Glutamatergic neuron (in vitro differentiated cells): ENCODE measurements at places on chromosomes 2 and 18. TPM values are rescaled to one million over a fixed set of nuclear protein-coding genes. Genes with fewer than 3 reads are reported as not detected.

The SOS1 gene
- total RNA-seq: 39.0 TPM

- peaks cover 16% of the 10 kb centered on the region for H3K4me1 ChIP-seq
- H3K27ac ChIP-seq: no peak overlapping the region
- H3K36me3 ChIP-seq: peaks cover 5% of the 10 kb centered on the region
- peaks cover 7% of the 10 kb centered on the region for H3K27me3 ChIP-seq
Measured at GRCh38 chr18:44871771-44872170, 191.1 kb downstream of the SETBP1 start.

DNA sequence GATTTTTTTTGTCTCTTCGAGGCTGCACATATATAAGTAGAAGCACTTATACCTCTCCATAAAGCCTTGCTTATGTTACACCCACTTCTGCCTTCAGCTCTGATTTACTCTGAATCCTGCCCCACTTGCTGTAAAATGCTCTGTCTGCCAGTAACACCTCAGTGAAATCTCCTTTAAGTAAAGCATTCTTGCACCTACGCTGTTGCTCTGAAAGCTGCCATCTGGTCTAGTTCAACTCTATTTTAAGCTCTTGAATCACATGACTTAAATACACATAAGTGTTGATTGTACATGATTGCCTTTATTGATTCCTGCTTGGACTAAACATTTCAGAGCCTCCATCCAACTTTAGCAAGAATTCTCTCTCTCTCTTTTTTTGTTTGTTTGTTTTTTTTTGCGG, 609.0 kb upstream of the CELF4 start:
- H3K27ac ChIP-seq: peak overlapping the region; percentile 10
- peak overlapping the region; percentile 25 for H3K4me3 ChIP-seq
- H3K4me1 ChIP-seq: peaks cover 11% of the 10 kb centered on the region

DNA sequence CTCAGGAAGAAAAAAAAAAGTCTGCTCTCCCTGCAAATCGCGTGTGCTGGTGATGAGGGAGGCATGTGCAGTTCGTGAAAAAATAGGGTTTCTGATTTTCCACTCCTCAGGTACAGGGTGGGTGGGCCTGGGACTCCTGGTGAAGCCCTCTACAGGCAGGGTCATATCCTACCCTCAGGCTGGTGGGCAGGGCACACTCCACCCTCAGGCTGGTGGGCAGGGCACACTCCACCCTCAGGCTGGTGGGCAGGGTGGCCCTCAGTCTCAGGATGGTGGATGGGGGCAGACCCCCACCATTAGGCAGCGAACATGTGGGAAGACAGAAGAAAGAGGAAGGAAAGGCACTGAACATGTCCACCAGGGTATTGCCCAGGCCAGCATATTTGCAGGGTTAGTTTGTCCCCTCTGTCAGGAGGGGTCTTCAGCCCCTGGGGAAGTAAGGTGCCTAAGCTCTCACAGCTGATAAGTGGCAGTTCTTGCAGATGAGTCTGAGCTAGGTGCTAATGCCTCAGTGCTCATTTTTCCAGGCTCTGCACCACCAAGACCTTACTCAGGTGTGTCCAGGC, 95.2 kb upstream of the RAB6C start:
- no peak for DNase-seq
- H3K27me3 ChIP-seq: peaks cover 5% of the 10 kb centered on the region
- H3K4me3 ChIP-seq: no peak overlapping the region
- H3K4me1 ChIP-seq: peaks cover 11% of the 10 kb centered on the region

- no peak overlapping the region for H3K4me3 ChIP-seq
- no peak for DNase-seq
- no peaks in the 10 kb centered on the region for H3K27me3 ChIP-seq
- no peak overlapping the region for H3K27ac ChIP-seq
Measured at GRCh38 chr2:25437881-25438662, 96.3 kb upstream of the DNMT3A start.

GRCh38 chr2:100206731-100207255, 64.4 kb upstream of the AFF3 start:
- no peak for DNase-seq
- no peaks in the 10 kb centered on the region for H3K36me3 ChIP-seq
- H3K27me3 ChIP-seq: no peaks in the 10 kb centered on the region
- H3K27ac ChIP-seq: peak overlapping the region; percentile 89
- peak overlapping the region; percentile 80 for H3K4me3 ChIP-seq
- H3K4me1 ChIP-seq: peaks cover 33% of the 10 kb centered on the region

- no peak overlapping the region for H3K4me3 ChIP-seq
- H3K27me3 ChIP-seq: no peaks in the 10 kb centered on the region
- H3K4me1 ChIP-seq: peaks cover 5% of the 10 kb centered on the region
- DNase-seq: no peak
Measured at GRCh38 chr18:76589316-76589715, 94.3 kb upstream of the ZNF516 start.

- H3K4me3 ChIP-seq: no peak overlapping the region
- H3K4me1 ChIP-seq: no peaks in the 10 kb centered on the region
- no peak for DNase-seq
Measured at GRCh38 chr2:8579485-8580085, 102.3 kb upstream of the ID2 start.

DNA sequence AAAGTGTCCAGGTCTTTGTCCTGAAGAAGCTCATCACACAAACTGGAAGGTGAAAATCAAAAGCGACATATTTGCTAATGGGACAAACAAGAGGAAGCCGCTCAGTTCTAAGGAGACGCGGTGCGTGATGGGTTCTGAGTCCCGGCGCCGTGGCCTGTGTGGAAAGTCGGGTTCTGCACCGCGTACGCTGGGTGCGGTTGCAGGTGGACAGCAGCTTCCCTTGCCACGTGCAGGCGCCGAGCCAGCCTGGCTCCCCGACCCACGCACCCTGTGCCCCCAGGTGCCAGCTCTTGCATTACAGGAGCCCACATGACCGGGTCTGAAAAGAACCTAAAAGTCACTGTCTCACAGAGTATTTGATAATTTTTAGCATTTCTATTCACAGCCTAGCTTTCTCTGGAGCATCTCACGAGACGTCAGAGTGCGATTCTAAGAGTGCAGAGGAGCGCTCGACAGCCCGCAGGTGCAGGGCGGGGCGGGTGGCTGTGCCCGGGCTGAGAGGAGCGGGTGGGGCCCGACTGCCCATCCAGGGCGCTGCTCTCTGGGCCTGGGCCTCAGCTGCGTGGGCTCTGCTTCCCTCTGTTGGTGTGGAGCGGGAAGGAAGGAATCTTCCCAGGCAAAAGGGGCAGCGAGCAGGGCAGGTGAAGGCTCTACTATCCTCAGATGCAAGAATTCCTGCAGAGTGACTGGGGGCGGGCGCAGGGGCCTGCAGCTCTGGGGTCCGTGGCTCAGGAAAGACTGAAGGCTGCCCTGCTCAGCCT, 39.4 kb downstream of the MYT1L start:
- H3K36me3 ChIP-seq: no peaks in the 10 kb centered on the region
- DNase-seq: peak; percentile 62
- peaks cover 41% of the 10 kb centered on the region for H3K4me1 ChIP-seq
- peaks cover 10% of the 10 kb centered on the region for H3K27me3 ChIP-seq
- H3K4me3 ChIP-seq: no peak overlapping the region

The AP1S3 gene
- total RNA-seq: 3.1 TPM

GRCh38 chr2:45777996-45778719, 126.7 kb downstream of the PRKCE start:
- H3K4me3 ChIP-seq: no peak overlapping the region
- peaks cover 24% of the 10 kb centered on the region for H3K4me1 ChIP-seq
- no peak for DNase-seq

The NCOA1 gene
- 75.1 TPM for total RNA-seq

DNA sequence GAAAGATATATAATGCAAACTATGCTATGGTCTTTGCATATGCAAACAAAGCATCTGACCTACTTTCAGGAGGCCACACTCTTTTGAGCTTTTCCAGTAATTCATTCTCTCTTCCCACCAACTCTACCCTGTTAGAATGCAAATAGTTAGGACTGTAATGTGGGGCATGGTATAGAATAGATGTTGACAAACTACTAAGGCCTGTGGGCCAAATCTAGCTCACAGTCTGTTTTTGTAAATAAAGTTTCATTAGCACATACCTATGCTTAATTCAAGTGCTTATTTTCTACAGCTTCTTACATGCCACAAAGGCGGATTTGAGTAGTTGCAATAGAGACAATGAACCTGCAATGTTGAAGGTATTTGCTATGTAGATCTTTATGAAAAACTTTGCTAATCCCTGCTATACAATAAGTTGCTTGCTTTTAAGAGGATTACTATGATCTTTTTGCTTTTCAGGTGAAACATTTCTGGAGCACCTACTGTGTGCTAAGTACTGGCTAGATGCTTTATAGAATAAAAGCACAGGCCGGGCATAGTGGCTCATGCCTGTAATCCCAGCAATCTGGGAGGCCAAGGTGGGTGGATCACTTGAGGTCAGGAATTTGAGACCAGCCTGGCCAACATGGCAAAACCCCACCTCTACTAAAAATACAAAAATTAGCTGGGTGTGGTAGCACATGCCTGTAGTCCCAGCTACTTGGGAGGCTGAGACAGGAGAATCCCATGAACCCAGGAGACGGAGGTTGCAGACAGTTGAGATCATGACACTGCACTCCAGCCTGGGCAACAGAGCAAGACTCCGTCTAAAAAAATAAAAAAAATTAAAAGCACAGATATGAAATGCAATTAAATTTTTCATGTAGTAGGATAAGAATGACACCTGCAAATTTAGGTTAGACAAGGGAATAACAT, 267.8 kb downstream of the DPP10 start:
- no peak overlapping the region for H3K4me3 ChIP-seq
- H3K27ac ChIP-seq: no peak overlapping the region
- peaks cover 2% of the 10 kb centered on the region for H3K4me1 ChIP-seq
- no peaks in the 10 kb centered on the region for H3K36me3 ChIP-seq

The GKN2 gene
- not detected for total RNA-seq

DNA sequence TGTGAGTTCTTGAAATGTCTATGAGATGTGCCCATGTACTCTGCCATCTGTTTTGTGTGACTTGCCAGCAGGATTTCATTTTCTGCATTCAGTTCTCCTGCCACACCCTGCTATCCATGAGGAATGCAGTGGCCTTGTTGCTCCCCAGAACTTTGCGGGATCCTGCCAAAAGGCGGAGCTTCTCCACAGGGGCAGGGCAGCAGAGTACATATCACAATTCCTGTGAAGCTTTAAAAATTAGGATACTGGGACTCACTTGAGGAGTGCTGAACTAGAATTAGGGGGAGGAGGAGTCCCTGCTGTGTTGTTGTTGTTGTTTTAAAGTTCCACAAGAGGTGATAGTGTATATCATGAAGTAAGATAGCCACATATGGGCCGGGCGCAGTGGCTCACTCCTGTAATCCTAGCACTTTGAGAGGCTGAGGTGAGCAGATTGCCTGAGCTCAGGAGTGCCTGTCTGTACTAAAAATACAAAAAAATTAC, 76.4 kb downstream of the TANC1 start:
- no peak overlapping the region for H3K4me3 ChIP-seq
- H3K36me3 ChIP-seq: peaks cover 13% of the 10 kb centered on the region
- peaks cover 3% of the 10 kb centered on the region for H3K27me3 ChIP-seq
- H3K27ac ChIP-seq: no peak overlapping the region

The LRRC30 gene
- total RNA-seq: not detected

DNA sequence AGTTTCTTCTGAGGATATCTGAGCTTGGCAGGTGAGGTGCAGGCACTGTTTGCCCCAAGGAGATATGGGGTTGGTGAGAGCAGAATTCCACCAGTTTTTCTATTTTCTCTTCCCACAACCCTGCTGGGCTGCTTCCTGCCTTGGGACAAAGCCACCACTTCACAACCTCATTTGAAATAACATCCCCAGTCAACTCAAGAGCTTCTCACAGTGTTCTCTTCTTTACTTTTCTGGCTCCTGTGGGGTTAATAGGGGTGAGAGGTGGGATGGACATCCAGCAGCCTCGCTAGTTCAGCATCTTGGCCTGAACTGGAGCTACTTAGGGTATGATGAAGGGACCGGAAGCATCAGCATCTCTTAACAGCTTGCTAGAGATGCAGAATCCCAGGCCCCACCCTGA, 106.3 kb downstream of the SLC4A3 start:
- DNase-seq: no peak
- peaks cover 10% of the 10 kb centered on the region for H3K4me1 ChIP-seq
- H3K27ac ChIP-seq: no peak overlapping the region
- H3K36me3 ChIP-seq: no peaks in the 10 kb centered on the region
- H3K27me3 ChIP-seq: no peaks in the 10 kb centered on the region

- peaks cover 2% of the 10 kb centered on the region for H3K27me3 ChIP-seq
- no peak overlapping the region for H3K27ac ChIP-seq
- no peak for DNase-seq
- H3K36me3 ChIP-seq: no peaks in the 10 kb centered on the region
Measured at GRCh38 chr2:30181176-30181575, 34.4 kb downstream of the YPEL5 start.

The DLX1 gene
- total RNA-seq: 0.61 TPM

The PPM1G gene
- 84.9 TPM for total RNA-seq

- peaks cover 3% of the 10 kb centered on the region for H3K27me3 ChIP-seq
- no peaks in the 10 kb centered on the region for H3K36me3 ChIP-seq
- H3K4me1 ChIP-seq: peaks cover 31% of the 10 kb centered on the region
- peak overlapping the region; percentile 44 for H3K27ac ChIP-seq
- no peak overlapping the region for H3K4me3 ChIP-seq
- DNase-seq: no peak
Measured at GRCh38 chr2:109482361-109482861, 131.4 kb downstream of the SEPTIN10 start.

The COBLL1 gene
- total RNA-seq: 0.91 TPM

DNA sequence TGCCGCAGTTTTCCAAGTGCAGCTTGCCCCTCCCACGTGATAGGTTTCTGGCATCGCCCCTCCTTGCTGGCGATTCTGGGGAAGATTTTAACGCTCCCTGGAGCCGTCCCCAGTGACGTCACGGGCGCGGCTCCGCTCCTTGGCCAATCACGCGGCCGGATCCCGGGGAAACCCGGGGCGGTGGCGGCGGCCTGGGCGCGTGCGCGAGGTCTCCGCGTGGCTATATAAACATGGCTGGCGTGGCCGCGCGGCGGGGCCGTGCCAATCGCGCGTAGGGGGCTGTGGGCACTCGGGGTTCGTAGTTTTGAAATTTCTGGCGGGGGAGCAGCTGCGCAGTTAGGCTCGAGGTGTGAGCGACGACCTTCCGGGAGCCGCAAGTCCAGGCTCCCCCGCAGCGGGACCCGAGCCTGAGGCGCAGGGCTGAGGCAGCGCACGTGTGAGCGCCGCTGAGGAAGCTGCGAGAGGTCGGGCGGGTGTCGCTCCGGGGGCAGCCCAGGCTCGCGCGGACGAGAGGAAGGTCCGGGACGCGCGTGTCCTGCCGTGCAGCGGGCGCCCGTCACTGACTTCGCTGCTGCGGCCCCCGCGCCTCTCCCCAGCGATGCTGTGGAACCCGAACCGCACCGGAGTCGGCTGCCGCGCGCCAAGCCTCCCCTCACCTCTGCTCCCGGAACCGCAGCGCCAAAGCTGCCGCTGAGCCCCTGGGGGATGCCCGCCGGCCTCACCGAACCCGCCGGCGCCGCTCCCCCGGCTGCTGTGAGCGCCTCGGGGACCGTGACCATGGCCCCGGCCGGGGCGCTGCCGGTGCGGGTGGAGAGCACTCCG, at the start of gene TAF4B:
TSS of gene TAF4B (plus strand) at position 217 of the 822 bp plus-strand sequence. CDS start at position 706, 489 bp downstream.
- peak within 1 kb of the TSS; percentile 91 for H3K4me3 ChIP-seq
- peak; percentile 97 for DNase-seq
- no peak within 1 kb of the TSS for H3K27ac ChIP-seq

DNA sequence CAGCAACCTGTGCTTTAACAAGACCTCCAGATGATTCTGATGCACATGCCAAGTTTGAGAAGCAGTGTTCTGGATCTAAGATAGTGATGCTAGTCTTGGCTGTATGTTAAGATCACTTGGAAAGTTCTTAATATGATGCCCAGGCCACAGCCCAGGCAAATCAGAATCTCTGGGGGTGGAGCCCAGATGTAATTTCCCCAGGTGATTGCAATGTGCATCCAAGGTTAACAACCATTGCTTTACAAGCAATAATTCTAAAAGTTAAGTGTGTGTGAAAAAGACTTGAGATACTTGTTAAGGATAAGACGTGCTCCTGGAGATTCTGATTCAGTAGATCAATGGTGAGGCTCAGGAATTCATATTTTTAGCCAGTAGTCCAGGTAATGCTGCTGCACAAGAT, 44.3 kb upstream of the MYO1B start:
- H3K27me3 ChIP-seq: peaks cover 4% of the 10 kb centered on the region
- H3K4me3 ChIP-seq: no peak overlapping the region
- no peak for DNase-seq
